ENCODE measurements at places on chromosomes 5 and 9. TPM values are rescaled to one million over a fixed set of nuclear protein-coding genes. Genes with fewer than 3 reads are reported as not detected.

GRCh38 chr5:6059137-6059800 lies 319.1 kb downstream of the MED10 start:
- H3K4me3 ChIP-seq = no peak overlapping the region
- peak overlapping the region; percentile 62 for H3K27ac ChIP-seq
- no peak for DNase-seq
- no peaks in the 10 kb centered on the region for H3K4me1 ChIP-seq

GRCh38 chr9:107173422-107174180 lies 109.5 kb upstream of the RAD23B start:
- no peaks in the 10 kb centered on the region for H3K27me3 ChIP-seq
- no peak overlapping the region for H3K27ac ChIP-seq
- DNase-seq = no peak
- H3K4me3 ChIP-seq = no peak overlapping the region
- no peaks in the 10 kb centered on the region for H3K36me3 ChIP-seq
- peaks cover 8% of the 10 kb centered on the region for H3K4me1 ChIP-seq

DNA sequence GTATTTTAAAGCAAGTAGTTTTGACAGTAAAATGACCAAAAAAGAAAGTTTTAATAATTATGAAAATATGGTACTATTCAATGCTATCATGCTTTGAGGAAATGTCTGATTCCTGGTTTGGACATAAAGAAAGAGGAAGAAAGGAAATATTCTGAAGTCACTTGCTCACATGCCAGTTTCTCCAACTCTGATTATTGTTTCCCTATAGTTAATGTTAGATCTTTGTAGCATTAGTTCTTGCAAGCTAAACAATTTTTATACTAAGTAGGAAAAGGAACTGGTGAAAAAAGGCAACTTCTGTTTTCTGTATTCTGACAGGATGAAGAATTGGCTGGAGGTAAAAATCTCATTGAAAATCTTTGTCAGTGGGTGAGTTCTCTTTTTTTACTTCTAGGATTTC lies 119.5 kb downstream of the YTHDC2 start:
- H3K27ac ChIP-seq = no peak overlapping the region
- H3K27me3 ChIP-seq = no peaks in the 10 kb centered on the region
- H3K36me3 ChIP-seq = no peaks in the 10 kb centered on the region

The SPATA9 gene
- 2.0 TPM for total RNA-seq

DNA sequence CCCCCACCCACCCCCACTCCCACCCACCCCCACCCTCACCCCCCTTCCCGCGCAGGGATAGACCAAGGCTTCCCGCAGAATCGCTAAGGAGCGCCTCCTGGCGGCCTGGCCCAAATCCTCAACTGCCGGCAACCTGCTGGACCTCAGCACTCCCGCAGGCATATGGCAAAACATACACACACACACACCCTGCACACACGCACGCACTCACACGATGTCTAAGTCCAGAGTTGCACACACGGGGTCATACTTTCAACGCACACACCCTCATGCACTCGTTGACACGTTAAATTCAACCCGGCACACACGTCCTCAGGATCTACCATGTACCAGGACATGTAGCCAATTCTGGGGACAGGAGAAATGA lies 1.7 kb downstream of the CPLX2 start:
- no peaks in the 10 kb centered on the region for H3K4me1 ChIP-seq
- H3K36me3 ChIP-seq = no peaks in the 10 kb centered on the region

- H3K4me1 ChIP-seq = no peaks in the 10 kb centered on the region
- no peak for DNase-seq
- H3K36me3 ChIP-seq = no peaks in the 10 kb centered on the region
Measured at GRCh38 chr5:165076686-165077085, 1571.3 kb downstream of the MAT2B start.

GRCh38 chr9:34892886-34893285 lies 65.2 kb upstream of the PHF24 start:
- H3K4me1 ChIP-seq = no peaks in the 10 kb centered on the region
- no peak for DNase-seq
- H3K36me3 ChIP-seq = no peaks in the 10 kb centered on the region
- peaks cover 74% of the 10 kb centered on the region for H3K27me3 ChIP-seq

GRCh38 chr9:935348-935965 lies 41.0 kb upstream of the DMRT3 start:
- no peak for DNase-seq
- H3K4me1 ChIP-seq = no peaks in the 10 kb centered on the region
- no peaks in the 10 kb centered on the region for H3K36me3 ChIP-seq
- no peak overlapping the region for H3K27ac ChIP-seq
- no peak overlapping the region for H3K4me3 ChIP-seq
- peaks cover 4% of the 10 kb centered on the region for H3K27me3 ChIP-seq

DNA sequence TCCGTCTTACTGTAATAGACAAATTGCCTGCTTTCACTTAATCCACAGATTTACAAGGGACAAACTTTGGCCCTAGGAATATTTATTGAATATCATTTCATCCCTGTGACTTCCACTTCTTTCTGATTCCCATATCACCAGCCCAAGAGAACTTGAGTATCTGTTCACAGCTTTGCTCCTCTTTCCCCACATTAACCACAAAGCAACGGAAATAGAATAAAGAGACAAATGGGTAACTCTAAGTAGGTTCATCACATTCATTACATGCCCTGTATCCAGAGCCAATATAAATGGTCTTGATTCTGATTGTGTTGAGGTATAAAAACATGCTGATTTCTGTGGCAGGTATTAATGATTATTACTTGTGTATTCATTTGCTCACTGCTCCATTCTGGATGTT lies 41.9 kb downstream of the TMEM252 start:
- DNase-seq = no peak
- peaks cover 67% of the 10 kb centered on the region for H3K27me3 ChIP-seq
- H3K27ac ChIP-seq = no peak overlapping the region

- H3K4me3 ChIP-seq = no peak overlapping the region
- peaks cover 71% of the 10 kb centered on the region for H3K36me3 ChIP-seq
- H3K27me3 ChIP-seq = no peaks in the 10 kb centered on the region
- H3K27ac ChIP-seq = no peak overlapping the region
- H3K4me1 ChIP-seq = no peaks in the 10 kb centered on the region
Measured at GRCh38 chr9:78261403-78262001, 25.6 kb downstream of the CEP78 start.

GRCh38 chr5:159106193-159106568 lies 6.5 kb upstream of the EBF1 start:
- no peaks in the 10 kb centered on the region for H3K36me3 ChIP-seq
- H3K4me3 ChIP-seq = peak overlapping the region; percentile 27
- H3K27me3 ChIP-seq = peaks cover 94% of the 10 kb centered on the region

DNA sequence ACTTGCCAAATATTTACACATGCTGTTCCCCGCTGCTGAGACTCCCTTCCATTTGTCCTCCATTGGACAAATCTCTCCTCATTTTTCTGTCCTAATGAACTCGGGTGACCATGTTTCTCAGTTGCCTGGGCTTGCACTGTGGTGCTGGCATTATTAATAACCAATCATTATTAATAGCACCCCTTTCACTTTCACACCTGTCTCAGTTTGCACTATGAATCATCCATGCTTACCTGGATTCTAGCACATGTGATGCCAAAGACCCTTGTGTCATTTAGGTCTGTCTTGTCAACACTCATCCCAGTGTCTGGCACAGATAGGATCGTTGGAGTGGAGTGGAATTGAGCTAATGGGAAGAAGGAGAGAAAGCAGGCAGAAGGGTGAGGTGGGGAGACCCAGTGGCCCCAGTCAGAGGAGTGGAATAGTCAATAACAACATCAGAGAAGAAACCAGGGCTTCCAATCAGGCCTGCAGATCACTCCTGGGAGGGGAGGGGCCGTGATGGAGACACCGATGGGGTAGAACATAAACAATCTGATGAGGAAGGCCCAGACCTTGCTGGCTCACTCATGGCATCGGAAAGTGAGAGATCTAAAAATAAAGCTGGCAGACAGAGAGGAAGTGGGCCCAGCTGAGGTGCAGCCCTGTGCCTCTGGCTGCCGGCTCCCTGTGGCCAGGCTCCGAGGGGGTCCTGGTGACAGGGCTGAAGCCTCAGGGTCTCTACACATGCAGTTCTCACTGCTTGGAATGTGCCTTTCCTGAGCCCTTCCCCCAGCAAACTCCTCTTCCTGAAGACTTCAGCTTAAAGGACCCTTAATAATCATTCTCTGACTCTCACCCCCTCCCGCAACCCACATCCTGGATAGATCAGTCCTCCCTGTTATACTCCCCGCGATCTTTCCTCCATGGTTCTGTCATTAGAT lies 33.5 kb upstream of the CRB2 start:
- peak; percentile 69 for DNase-seq
- no peak overlapping the region for H3K27ac ChIP-seq
- no peak overlapping the region for H3K4me3 ChIP-seq

The PHF24 gene
- total RNA-seq = 1.9 TPM

DNA sequence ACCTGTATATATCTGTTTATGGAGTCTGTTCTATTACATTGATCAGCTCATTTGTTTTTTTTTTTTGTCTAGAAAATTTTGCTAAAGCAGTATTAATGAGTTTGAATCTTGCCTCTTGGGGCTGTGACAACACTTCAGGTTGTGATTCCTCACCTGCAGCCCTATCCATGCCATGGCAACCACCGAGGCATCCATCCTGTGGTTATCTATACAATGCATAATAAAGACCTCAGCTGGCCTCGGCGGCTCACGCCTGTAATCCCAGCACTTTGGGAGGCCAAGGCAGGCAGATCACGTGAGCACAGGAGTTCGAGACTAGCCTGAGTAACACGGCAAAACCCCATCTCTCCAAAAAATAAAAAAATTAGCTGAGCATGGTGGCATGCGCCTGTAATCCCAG lies 28.1 kb upstream of the PDCD1LG2 start:
- no peak overlapping the region for H3K4me3 ChIP-seq
- H3K27ac ChIP-seq = no peak overlapping the region
- no peaks in the 10 kb centered on the region for H3K4me1 ChIP-seq
- DNase-seq = no peak
- H3K27me3 ChIP-seq = no peaks in the 10 kb centered on the region

The SAXO1 gene
- 0.23 TPM for total RNA-seq

The PCDHA9 gene
- 0.48 TPM for total RNA-seq

GRCh38 chr5:134590992-134591659 lies 41.5 kb downstream of the SAR1B start:
- DNase-seq = peak; percentile 77
- H3K36me3 ChIP-seq = no peaks in the 10 kb centered on the region
- no peaks in the 10 kb centered on the region for H3K4me1 ChIP-seq
- no peak overlapping the region for H3K4me3 ChIP-seq
- H3K27me3 ChIP-seq = no peaks in the 10 kb centered on the region

The GPR150 gene
- total RNA-seq = 0.13 TPM

GRCh38 chr9:35396560-35397215 lies 93.2 kb upstream of the RUSC2 start:
- no peak for DNase-seq
- H3K27ac ChIP-seq = no peak overlapping the region
- no peak overlapping the region for H3K4me3 ChIP-seq
- H3K36me3 ChIP-seq = peaks cover 17% of the 10 kb centered on the region

- no peaks in the 10 kb centered on the region for H3K4me1 ChIP-seq
- no peaks in the 10 kb centered on the region for H3K36me3 ChIP-seq
- no peaks in the 10 kb centered on the region for H3K27me3 ChIP-seq
- no peak overlapping the region for H3K27ac ChIP-seq
Measured at GRCh38 chr5:133287500-133287899, 235.7 kb downstream of the HSPA4 start.

DNA sequence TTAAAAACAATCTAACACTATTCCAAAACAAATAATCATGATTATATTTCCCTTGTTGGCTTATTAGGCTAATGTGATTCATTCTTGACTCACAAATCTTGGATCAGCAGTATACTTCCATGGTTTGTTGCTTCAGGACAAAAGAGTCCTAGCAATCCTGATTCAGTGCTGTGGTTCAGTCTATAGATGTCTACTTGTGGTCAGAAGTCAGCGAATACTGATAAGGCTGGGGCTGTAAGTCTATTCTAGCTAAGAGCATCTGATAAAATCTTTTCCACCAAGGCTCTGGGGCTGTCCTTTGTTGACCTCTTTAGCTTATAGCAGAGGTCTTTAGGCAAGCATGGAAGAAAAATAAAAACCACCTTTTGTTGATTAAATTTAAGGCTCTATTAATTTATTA lies 4.4 kb upstream of the SMIM3 start:
- no peak overlapping the region for H3K4me3 ChIP-seq
- H3K36me3 ChIP-seq = no peaks in the 10 kb centered on the region
- DNase-seq = no peak
- H3K4me1 ChIP-seq = peaks cover 5% of the 10 kb centered on the region
- H3K27me3 ChIP-seq = no peaks in the 10 kb centered on the region

- H3K4me1 ChIP-seq = peaks cover 10% of the 10 kb centered on the region
- no peak for DNase-seq
- H3K4me3 ChIP-seq = no peak overlapping the region
- H3K27ac ChIP-seq = no peak overlapping the region
- H3K36me3 ChIP-seq = no peaks in the 10 kb centered on the region
Measured at GRCh38 chr9:8872802-8873201, 1073.2 kb upstream of the DMAC1 start.

The LAMC3 gene
- total RNA-seq = 16.7 TPM

DNA sequence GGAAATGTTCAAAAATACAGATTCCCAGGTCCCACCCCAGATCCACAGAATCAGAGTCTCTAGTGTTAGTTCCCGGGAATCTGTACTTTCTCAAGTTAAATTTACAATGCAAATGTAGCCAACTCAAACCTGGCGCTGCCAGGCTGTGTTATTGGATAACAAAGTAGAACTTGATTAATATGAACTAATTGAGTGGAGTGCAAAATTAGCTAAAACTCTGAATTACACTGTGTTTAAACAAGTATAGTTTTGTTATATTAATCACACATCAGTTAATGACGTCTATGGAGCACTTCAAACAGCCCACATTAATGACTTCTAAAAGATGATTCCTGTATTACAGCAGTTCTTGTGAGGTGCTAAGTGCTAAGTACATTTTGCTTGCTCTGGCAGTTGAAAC lies 32.4 kb upstream of the CYFIP2 start:
- H3K36me3 ChIP-seq = no peaks in the 10 kb centered on the region
- H3K27ac ChIP-seq = no peak overlapping the region
- H3K27me3 ChIP-seq = no peaks in the 10 kb centered on the region
- DNase-seq = no peak
- H3K4me3 ChIP-seq = no peak overlapping the region

GRCh38 chr9:133543772-133544467 lies 9.4 kb downstream of the ADAMTSL2 start:
- no peak overlapping the region for H3K27ac ChIP-seq
- H3K27me3 ChIP-seq = no peaks in the 10 kb centered on the region
- H3K36me3 ChIP-seq = no peaks in the 10 kb centered on the region
- H3K4me3 ChIP-seq = no peak overlapping the region
